ENCODE measurements at places on chromosomes 12 and 14.

- DNase-seq = no peak
These were observed 1.9 kb upstream of the ARL6IP4 start for GRCh38 chr12:122978507-122978955.

GRCh38 chr14:103372552-103373304, 12.5 kb upstream of the MARK3 start:
- no peak for DNase-seq

DNA sequence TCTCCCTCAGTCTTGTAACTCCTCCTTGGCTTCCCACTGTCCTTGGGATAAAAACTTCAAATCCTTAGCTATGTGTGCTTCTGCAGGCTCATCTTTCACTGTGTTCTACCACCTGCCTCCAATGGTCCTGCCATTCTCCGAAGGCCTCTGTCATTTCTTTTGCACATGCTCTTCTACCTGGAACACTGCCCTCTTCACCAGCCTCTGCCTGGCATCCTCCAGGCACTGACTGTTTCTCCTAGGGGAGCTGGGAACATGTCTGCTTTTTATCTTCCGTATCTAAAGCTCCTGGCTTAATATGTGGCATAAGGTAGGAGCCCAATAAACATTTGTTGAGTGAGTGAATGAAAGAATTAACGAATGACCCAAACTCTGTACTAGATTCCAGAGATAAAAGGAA, 603.3 kb upstream of the TMEM132C start:
- no peak for DNase-seq

DNA sequence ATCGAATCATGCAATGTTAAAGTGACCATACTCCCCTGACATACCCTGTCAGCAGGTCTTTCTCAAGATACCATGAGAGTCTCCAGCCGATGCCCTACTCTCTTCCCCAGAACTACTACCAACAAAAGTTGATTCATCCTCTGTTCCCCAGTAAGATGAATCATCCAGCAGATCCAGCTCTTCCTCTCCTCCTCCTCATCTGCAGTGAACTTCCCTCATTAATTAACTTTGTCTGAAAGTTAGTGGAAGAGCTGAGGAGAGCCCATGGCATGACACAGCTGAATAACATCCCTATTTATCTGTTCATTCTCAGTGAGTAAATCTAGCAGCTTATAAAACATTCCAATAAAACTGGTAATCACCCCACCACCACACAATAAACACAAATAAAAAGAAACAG, 213.4 kb downstream of the EGLN3 start:
- no peak for DNase-seq

DNA sequence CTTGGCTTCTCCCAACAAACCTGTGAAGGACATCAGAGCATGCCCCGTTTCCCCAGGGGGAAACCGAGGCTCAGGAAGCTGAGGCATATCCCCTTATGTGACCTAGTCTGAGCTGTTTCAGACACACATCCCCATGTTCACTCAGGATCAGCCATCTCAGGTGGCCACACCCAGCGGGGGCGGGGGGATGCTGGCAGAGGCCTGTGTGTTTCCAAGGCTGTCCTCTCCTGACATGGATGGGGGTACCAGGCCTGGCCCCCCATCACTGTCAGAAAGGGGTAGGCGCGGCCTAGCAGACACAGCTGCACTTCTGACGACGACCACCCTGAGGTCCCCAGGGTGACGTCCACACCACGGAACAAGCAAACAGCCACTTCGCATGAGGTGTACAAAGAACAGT, 22.1 kb downstream of the CCDC85C start:
- no peak for DNase-seq

GRCh38 chr14:98704441-98704840, 567.6 kb downstream of the BCL11B start:
- peak; percentile 6 for DNase-seq

DNA sequence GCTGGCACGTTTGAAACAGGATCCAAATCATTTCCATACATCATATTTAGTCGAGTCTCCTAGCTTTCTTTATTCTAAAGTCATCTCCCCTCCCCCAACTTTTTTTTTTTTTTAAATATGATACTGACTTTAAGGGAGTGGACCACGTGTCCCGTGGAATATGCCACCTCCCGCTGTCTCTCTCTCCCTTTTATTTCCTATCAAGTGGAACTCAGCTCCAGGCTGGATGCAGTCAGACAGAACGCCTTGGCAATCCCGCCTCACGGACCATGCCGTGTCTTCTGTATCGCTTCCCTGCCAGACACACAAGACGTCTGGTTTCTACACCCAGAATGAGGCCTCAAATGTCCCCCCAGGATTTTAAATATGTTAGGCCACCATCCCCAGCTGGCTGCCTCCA, 21.2 kb downstream of the BCL7A start:
- no peak for DNase-seq

GRCh38 chr12:52082669-52082987, 3.1 kb downstream of the SMIM41 start:
- DNase-seq = no peak

GRCh38 chr12:49288412-49288853, 6.5 kb upstream of the PRPH start:
- DNase-seq = peak; percentile 40

GRCh38 chr12:96448300-96448699, 41.1 kb upstream of the CFAP54 start:
- DNase-seq = no peak
